ENCODE measurements at places on chromosomes 1 and 21.

DNA sequence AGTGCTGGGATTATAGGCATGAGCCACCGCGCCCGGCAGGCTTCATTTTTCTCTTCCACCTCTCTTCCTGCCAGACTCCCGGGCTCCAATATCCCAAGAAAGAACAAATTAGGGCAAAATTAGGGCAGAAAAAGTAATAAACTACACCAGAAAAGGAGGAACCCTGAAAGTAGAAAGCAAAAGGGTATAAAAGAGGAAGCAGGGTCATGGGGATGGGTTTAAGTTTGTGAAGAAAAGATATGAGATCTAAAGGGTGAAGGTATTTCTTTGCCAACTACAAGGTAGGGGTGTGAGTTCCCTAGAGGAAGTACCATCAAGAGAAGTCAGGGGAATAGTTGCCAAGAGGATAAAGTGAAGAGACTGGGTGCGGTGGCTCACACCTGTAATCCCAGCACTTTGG is 9.9 kb downstream of the PTPN22 start:
- no peak for DNase-seq

GRCh38 chr1:208041505-208041904 is 130.6 kb upstream of the CD34 start:
- DNase-seq = no peak

- DNase-seq = no peak
Measured at GRCh38 chr1:240914506-240914905, 302.6 kb upstream of the GREM2 start.

GRCh38 chr1:212856755-212857154 is 1.3 kb upstream of the FLVCR1 start:
- no peak for DNase-seq

- DNase-seq = no peak
Measured at GRCh38 chr1:9295884-9296283, 3.2 kb downstream of the SPSB1 start.

GRCh38 chr1:9062846-9063245 is 6.6 kb downstream of the SLC2A5 start:
- DNase-seq = no peak

GRCh38 chr1:158002022-158002630 is 8.7 kb downstream of the KIRREL1 start:
- DNase-seq = no peak

- DNase-seq = no peak
Measured at GRCh38 chr1:22263359-22263758, 120.5 kb upstream of the WNT4 start.

DNA sequence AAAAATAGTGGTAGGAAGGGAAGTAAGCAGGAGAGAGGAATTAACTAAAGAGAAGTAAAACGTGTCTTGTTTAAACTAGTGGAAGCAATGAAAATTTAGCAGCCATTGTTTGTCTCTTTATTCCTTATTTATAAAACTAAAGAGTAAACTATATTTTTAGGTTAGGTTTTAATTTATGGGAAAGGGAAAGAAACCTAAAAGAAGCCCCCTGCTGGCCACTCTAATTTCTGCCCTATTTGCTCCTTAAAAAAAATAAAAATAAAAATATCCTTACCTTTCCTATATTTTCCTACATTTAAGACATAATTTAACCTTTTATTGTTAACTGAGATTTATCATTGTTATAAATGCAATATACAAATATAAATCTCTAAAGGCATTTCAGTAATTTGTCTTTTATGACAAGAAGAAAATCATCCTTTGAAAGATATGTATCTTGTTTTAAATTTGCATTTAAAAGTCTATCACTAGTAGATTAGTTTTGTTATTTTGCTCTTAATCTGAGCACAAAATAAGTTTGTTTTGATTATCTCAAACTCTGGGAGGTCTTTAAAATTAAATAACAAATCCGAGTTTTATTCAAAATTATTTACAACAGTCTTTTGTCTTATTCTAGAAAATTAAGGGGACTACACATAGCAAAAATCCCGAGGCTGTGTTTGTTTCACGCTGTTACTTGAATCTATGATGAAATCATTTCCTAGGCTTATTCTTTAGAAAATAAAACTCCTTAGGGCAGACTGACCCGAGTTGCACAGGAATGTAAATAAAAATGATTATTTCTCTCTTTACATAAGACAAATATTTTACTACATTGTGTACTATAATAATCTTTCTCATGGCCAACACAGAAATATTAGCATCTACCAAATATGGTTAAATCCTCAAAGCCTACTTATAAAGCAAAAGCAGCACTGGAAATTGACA is 201.7 kb downstream of the NRIP1 start:
- no peak for DNase-seq

DNA sequence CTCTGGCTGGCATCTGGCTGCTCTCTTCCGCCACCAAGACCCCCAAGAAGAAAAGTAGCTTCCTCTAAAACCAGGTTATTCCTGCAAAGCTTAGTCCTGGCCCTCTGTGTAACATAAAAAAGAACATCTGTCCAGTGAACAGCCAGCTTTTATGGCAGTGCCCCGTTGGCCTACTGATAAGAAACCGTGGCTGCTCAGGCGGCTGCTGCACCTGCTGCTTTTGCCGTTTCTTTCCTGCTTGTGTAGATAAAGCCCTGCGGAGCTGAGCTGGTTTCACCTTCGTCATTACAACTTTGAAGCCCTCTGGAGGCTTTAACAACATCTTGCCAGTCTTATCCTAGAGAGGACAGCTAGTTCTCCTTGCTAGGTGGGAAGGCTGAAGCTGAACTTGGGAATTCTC is 20.5 kb downstream of the ELAPOR1 start:
- DNase-seq = no peak

- no peak for DNase-seq
Measured at GRCh38 chr1:29543586-29543985, 307.3 kb downstream of the PTPRU start.

GRCh38 chr1:170307426-170307825 is 161.7 kb downstream of the NTMT2 start:
- no peak for DNase-seq

DNA sequence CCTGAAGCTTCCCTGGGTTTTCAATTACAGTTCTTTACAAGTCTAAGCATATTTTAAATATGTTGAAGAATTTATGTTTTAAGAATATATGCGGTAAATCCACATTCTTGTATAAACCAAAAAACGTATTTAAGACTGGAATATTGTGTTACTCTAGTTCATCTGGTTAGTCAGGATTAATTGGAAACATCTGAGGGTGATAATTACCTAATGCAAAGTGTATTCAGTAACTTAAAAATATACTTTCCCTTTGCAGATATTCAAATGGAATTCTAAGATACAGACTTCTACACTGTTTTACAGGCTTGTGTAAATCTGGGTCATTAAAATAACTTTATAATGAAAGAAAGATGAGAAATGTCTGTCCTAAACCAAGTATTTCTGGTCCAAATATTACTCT is 302.0 kb downstream of the VAV3 start:
- no peak for DNase-seq

All from stimulated activated CD8-positive, alpha-beta memory T cell treated with anti-CD3 and anti-CD28 coated beads, Interleukin-4, amount 100 ng/mL, for 4 hours (primary cell).